Right lung (tissue), 10 donors: ENCODE measurements at places on chromosomes 2 and 18. TPM values are rescaled to one million over a fixed set of nuclear protein-coding genes. Genes with fewer than 3 reads are reported as not detected.

The ALPP gene
- polyA plus RNA-seq = not detected

The CRYGC gene
- not detected for polyA plus RNA-seq

The CD8A gene
- polyA plus RNA-seq = 0.62 TPM

The PDIA6 gene
- polyA plus RNA-seq = 305 TPM
